ENCODE measurements at places on chromosomes 16 and 17. TPM values are rescaled to one million over a fixed set of nuclear protein-coding genes. Genes with fewer than 3 reads are reported as not detected.

The SYNGR3 gene
- total RNA-seq, result 3.4 TPM

The PTX4 gene
- total RNA-seq, result not detected

The CSH1 gene
- total RNA-seq, result not detected

The FBXW10B gene
- 0.13 TPM for total RNA-seq

The SCNN1B gene
- not detected for total RNA-seq

The C16orf96 gene
- 0.13 TPM for total RNA-seq

The CNTNAP4 gene
- total RNA-seq, result not detected

The KRTAP2-1 gene
- not detected for total RNA-seq

The LPCAT2 gene
- not detected for total RNA-seq

The MRPS34 gene
- 126 TPM for total RNA-seq

The SLC12A3 gene
- not detected for total RNA-seq

The DOK4 gene
- 4.8 TPM for total RNA-seq

The TEX14 gene
- total RNA-seq, result 0.18 TPM

The ALDOA gene
- 1,843 TPM for total RNA-seq

The ATP1B2 gene
- not detected for total RNA-seq

The USP31 gene
- total RNA-seq, result 6.2 TPM

The ANKRD40CL gene
- not detected for total RNA-seq

Measured in activated CD8-positive, alpha-beta T cell treated with anti-CD3 and anti-CD28 coated beads, Interleukin-2, amount 10 ng/mL, durations not matched to agents 7 days and 5 days (primary cell).